ENCODE measurements at places on chromosomes 11 and 22. TPM values are rescaled to one million over a fixed set of nuclear protein-coding genes. Genes with fewer than 3 reads are reported as not detected.
A peak's percentile ranks its signal among the peaks of the same experiment; 100 is the strongest.

DNA sequence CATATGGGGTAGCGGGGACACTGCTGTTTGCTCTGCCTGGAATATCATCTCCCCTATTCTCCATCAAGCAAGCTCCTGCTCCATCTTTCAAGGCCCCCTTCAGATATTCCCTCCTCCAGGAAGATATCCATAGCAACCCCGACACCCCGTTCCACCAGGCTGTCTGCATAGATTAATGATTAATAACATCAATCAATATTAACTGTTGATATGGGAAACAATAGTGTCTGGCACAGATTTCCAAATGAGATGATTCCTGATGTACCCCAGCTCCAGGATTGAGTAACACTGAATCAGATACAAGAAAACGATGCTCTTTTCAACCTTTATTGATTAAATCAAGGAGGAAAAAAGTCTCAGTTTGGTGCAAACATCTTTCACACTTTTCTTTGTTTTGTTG, 7.5 kb upstream of the TPST2 start:
- H3K27me3 ChIP-seq = no peaks in the 10 kb centered on the region
- peak overlapping the region; percentile 95 for H3K27ac ChIP-seq
- no peaks in the 10 kb centered on the region for H3K36me3 ChIP-seq
- peak overlapping the region; percentile 11 for H3K4me3 ChIP-seq

DNA sequence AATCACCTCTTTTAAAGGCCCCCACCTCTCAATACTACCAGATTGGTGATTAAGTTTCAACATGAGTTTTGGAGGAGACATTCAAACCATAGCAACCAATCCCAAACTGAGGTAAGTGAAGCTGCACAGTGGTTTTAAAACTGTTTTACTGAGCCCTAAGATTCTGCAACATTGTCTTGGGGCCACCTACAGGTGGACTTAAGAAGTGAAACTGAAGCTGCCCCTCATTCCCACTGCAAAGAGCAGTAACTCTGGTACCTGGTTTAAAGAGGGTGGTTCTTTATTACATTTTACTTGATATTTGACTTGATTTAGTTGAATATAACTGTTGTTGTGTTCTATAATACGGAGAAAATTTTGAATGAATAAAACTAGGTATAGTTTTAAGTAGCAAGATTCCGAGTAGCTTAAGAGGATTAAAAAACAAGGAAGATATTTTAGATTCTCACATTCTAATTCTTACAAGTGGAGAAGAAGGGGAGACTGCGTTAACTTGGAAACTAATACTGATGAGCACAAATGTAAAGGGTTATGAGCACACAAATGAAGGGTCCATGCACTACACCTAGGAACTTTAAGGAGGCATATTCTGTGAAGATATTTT, 26.7 kb downstream of the SYT9 start:
- no peaks in the 10 kb centered on the region for H3K4me1 ChIP-seq
- H3K4me3 ChIP-seq = no peak overlapping the region
- H3K27me3 ChIP-seq = peaks cover 16% of the 10 kb centered on the region

- peaks cover 17% of the 10 kb centered on the region for H3K27me3 ChIP-seq
- H3K27ac ChIP-seq = no peak overlapping the region
- H3K4me3 ChIP-seq = no peak overlapping the region
- DNase-seq = no peak
- H3K4me1 ChIP-seq = peaks cover 3% of the 10 kb centered on the region
- H3K36me3 ChIP-seq = peaks cover 2% of the 10 kb centered on the region
These were observed 6.3 kb upstream of the GAL start for GRCh38 chr11:68678031-68678441.

- no peak overlapping the region for H3K27ac ChIP-seq
- peaks cover 28% of the 10 kb centered on the region for H3K4me1 ChIP-seq
These were observed 11.2 kb downstream of the MCM5 start for GRCh38 chr22:35411102-35411501.

DNA sequence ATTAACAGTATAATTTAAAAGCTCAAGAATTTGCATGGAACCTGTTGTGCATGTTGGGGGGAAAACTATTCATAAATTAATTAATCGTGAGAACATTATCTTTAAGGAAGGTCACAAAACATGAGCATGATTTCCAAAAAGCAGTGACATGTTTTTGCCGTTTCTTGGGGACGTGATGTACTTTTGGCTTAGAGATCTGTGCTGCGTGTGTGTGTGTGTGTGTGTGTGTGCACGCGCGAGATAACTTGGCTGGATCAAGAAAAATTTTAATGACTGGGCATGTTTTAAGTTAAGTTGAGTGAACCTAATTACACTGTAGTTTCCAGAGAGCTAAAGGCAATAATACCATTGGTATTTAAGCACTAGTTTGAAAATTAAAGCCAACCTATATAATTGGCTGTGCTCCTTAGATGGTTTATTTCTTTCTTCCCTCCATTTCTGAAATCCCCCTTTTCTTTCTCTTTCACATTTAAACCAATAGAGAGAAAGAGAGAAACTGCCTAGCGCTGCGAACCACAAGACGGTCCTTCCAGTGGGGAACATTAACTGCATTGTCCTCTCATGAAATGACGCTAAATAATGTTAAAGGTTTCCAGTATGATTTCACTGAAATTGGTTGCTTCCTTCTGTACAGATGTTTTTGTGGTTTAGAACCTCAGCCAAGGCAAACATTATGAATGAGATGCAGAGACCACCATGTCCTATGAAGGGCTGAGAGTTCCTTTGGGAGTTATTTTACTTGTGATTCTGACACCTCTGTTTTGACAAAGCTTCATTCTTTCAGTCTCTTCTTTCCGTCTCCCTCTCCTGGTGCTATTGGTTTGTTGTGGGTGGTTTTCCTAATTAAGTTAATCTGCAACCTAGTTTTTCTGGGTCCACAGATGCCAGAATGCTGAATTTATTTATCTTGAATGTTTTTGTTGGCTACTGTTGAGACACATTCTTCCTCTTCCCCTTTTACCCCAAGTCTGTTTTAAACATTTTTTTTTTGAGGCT, 51.7 kb downstream of the ZBTB16 start:
- peaks cover 4% of the 10 kb centered on the region for H3K27me3 ChIP-seq
- peak overlapping the region; percentile 44 for H3K27ac ChIP-seq
- DNase-seq = no peak
- H3K4me1 ChIP-seq = peaks cover 21% of the 10 kb centered on the region
- H3K36me3 ChIP-seq = no peaks in the 10 kb centered on the region

- peaks cover 13% of the 10 kb centered on the region for H3K36me3 ChIP-seq
- no peaks in the 10 kb centered on the region for H3K27me3 ChIP-seq
- peak overlapping the region; percentile 93 for H3K27ac ChIP-seq
These were observed 2.3 kb downstream of the ADORA2A start for GRCh38 chr22:24429411-24430365.

- H3K4me1 ChIP-seq = no peaks in the 10 kb centered on the region
- no peak overlapping the region for H3K4me3 ChIP-seq
- no peak overlapping the region for H3K27ac ChIP-seq
- peaks cover 9% of the 10 kb centered on the region for H3K27me3 ChIP-seq
- DNase-seq = no peak
These were observed 307.7 kb downstream of the BUD13 start for GRCh38 chr11:116465056-116465455.

- peaks cover 6% of the 10 kb centered on the region for H3K27me3 ChIP-seq
- H3K27ac ChIP-seq = no peak overlapping the region
- no peaks in the 10 kb centered on the region for H3K36me3 ChIP-seq
- no peak for DNase-seq
- H3K4me3 ChIP-seq = no peak overlapping the region
- no peaks in the 10 kb centered on the region for H3K4me1 ChIP-seq
These were observed 466.3 kb downstream of the TBC1D22A start for GRCh38 chr22:47228767-47229166.

GRCh38 chr11:119044708-119045107, 12.3 kb downstream of the HYOU1 start:
- DNase-seq = no peak
- peaks cover 49% of the 10 kb centered on the region for H3K36me3 ChIP-seq
- H3K4me1 ChIP-seq = no peaks in the 10 kb centered on the region
- H3K27me3 ChIP-seq = no peaks in the 10 kb centered on the region
- no peak overlapping the region for H3K27ac ChIP-seq

GRCh38 chr11:128695539-128696221, 1.8 kb downstream of the FLI1 start:
- H3K4me3 ChIP-seq = peak overlapping the region; percentile 93
- peaks cover 28% of the 10 kb centered on the region for H3K36me3 ChIP-seq
- DNase-seq = peak; percentile 38
- no peaks in the 10 kb centered on the region for H3K27me3 ChIP-seq
- peaks cover 68% of the 10 kb centered on the region for H3K4me1 ChIP-seq

DNA sequence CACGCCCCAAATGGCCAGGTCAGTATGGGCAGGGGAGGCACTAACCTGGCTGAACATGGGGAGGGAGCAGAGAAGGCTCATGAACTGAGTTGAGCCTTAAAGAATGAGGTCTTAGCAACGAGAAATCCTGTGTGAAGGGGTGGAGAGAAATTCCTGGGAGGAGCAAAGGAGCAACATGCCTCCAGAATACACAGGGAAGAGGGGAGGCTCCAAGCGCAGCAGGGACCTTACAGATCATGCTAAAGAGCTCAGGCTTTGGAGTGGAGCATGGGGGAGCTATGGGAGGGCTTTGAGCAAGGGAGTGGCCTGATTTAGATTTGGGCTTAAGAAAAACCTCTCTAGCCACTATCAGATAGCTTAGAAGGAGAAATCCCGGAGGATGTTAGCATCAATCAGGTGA, 88.1 kb downstream of the MN1 start:
- H3K36me3 ChIP-seq = no peaks in the 10 kb centered on the region
- no peak for DNase-seq
- no peaks in the 10 kb centered on the region for H3K4me1 ChIP-seq
- peaks cover 42% of the 10 kb centered on the region for H3K27me3 ChIP-seq

DNA sequence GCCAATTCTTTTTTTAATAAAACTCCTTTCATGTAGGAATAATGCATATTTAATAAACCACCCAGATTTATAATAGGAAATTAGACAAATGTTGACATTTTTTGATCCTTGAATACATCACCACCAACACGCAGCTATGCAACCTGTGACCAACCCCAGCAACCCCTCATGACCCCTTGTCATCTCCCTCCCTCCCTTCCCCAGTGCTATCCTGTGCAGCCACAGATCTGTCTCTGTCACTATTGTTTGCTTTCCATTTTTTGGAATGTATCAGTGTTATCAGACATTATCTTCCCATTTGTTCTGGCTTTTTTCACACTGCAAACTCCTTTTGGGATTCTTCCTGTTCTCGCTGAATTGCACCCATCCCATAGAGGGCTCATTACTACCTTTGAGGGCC, 114.1 kb downstream of the VPREB1 start:
- H3K36me3 ChIP-seq = no peaks in the 10 kb centered on the region
- H3K4me1 ChIP-seq = peaks cover 33% of the 10 kb centered on the region
- H3K27ac ChIP-seq = no peak overlapping the region
- peaks cover 34% of the 10 kb centered on the region for H3K27me3 ChIP-seq
- no peak for DNase-seq

DNA sequence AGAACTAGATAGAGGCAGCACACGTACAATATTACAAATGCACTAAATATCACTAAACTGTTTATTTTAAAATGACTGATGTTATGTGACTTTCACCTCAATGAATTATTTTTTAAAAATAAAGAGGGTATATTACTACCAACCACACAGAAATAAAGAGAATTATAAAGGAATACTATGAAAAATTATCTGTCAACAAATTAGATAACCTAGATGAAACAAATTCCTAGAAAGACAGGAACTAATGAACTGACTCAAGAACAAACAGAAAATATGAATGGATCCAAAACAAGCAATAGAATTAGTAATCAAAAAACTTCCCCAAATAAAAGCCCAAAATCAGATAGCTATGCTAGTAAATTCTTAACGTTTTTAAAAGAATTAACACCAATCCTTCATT, 10.3 kb downstream of the ZNF280B start:
- DNase-seq = no peak
- no peak overlapping the region for H3K4me3 ChIP-seq
- H3K27ac ChIP-seq = no peak overlapping the region
- peaks cover 2% of the 10 kb centered on the region for H3K4me1 ChIP-seq

The BCO2 gene
- total RNA-seq = 1.9 TPM

The MSANTD4 gene
- 16.8 TPM for total RNA-seq

The APOL3 gene
- 231 TPM for total RNA-seq

The MIEF1 gene
- total RNA-seq = 47.8 TPM

Data from naive thymus-derived CD8-positive, alpha-beta T cell (primary cell).